Neural crest cell (in vitro differentiated cells): ENCODE measurements at places on chromosomes 4 and X.

- peak; percentile 26 for DNase-seq
Measured at GRCh38 chr4:76589872-76590797, 155.1 kb downstream of the SHROOM3 start.

- DNase-seq, result no peak
Measured at GRCh38 chr4:14994242-14994641, 8.0 kb upstream of the CPEB2 start.

DNA sequence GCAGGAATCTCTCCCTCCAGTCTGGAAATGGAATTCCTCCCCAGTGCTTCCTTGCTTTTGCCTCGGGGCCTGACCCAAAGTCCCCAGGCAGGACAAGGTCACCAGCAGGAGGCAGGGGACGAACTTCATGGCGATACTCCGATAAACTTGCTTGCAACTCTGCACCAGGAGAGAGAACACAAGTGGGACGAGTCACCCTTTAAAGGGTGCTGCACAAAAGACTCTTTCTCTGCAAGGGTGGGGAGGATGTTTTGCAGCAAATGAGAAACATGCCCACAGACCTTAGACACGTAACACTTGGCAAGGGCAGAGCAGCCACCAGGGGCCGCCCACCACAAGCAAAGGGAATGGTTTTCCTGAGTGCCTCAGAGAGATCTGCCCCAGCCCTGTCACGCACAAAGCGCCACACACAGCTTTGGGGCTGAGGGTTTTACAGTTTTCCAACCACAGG is at the start of gene FGFBP2:
TSS of gene FGFBP2 (minus strand) at position 175 of the 451 bp plus-strand sequence. CDS start at position 129, 46 bp downstream.
- peak; percentile 31 for DNase-seq

GRCh38 chr4:175970724-175971123 is 94.9 kb upstream of the WDR17 start:
- peak; percentile 6 for DNase-seq

- no peak for DNase-seq
Measured at GRCh38 chr4:2070421-2071251, 11.5 kb downstream of the NAT8L start.

- no peak for DNase-seq
Measured at GRCh38 chrX:140354431-140355120, 150.3 kb downstream of the SOX3 start.

DNA sequence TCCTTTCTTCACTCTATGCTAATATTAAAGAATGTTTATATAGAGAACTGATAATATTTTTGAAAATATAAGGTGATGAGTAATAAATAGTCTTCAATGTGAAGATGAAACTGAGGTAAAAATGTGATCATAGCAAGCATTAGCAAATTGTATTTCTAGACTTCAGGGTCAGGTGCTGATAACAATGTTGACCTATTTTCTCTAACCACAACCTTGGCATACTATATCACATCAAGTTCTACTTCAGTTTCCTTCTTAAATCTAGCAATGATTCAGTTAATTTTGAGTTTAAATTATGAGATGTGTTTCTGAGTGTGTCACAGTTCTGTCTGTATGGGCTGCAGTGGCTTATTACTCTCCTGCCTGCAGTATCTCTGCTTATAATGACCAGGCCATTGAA is 209.4 kb downstream of the RAPGEF2 start:
- DNase-seq, result no peak

DNA sequence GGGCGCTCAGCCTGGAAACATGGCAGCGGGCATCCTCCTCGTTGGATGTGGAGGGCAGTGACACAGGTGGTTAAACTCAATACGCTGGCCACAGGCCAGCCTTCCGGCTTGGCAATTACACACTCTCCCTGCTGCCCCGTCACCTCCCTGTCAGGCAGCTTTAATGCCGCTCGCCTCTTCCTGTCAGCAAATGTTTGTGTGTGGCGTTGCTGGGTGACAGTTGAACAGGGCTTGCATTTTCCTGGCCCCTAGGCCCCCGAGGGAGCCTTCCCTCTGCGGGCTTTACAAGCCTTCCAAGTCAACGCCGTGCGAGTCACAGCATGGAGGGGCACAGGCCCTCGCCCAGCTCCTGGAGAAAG is 620.0 kb downstream of the BCOR start:
- DNase-seq, result peak; percentile 32

GRCh38 chrX:38848671-38849455 is 47.6 kb downstream of the MID1IP1 start:
- DNase-seq, result no peak

GRCh38 chrX:49292400-49293362 is 10.8 kb upstream of the GAGE10 start:
- DNase-seq, result no peak

GRCh38 chr4:3713817-3714641 is 52.2 kb upstream of the ADRA2C start:
- DNase-seq, result no peak

GRCh38 chr4:169571435-169571834 is 40.9 kb downstream of the NEK1 start:
- no peak for DNase-seq

DNA sequence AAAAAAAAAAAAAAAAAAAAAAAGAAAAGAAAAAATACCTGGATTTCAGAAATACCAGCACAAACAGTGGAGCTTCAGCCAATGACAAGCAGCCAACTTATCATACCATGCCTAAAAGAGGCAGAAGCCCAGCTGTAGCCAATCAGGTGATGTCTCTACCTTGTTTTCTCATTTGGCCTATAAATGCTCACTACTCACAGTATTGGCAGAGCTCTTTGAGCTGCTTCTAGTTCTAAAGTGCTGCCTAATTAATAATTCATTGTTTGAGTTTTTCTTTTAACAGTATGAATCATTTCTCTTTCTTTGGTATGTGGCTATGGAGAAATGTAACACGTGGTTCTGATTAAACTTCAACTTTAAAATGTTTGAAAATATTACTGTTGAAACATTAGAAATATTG is 188.8 kb upstream of the TECRL start:
- no peak for DNase-seq

DNA sequence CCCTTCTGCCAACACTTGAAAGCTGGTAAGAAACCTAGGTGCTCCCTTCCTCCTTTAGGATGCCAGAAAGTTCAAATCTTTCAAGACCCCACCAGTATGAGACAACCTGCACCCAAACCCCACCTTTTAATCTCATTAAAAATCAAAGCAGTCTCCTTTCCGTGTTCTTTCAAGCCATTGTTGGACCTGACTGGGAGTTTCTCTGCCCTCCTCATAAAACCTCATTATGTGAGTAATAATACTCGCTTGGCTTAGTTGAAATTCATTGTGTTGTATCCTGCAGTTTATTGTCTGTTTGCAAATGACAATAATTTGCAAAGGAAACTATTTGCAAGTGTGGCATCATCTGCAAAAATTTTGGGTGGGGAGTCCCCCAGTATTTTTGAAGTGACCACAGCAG is 133.2 kb upstream of the VEGFC start:
- DNase-seq, result no peak

- no peak for DNase-seq
Measured at GRCh38 chrX:139914421-139914820, 18.4 kb downstream of the ATP11C start.

- DNase-seq, result no peak
Measured at GRCh38 chr4:173370130-173370476, 651 bp upstream of the SAP30 start.

GRCh38 chr4:170741856-170742255 is 652.1 kb upstream of the AADAT start:
- DNase-seq, result no peak

- no peak for DNase-seq
Measured at GRCh38 chr4:109729117-109729717, 653 bp downstream of the PLA2G12A start.

DNA sequence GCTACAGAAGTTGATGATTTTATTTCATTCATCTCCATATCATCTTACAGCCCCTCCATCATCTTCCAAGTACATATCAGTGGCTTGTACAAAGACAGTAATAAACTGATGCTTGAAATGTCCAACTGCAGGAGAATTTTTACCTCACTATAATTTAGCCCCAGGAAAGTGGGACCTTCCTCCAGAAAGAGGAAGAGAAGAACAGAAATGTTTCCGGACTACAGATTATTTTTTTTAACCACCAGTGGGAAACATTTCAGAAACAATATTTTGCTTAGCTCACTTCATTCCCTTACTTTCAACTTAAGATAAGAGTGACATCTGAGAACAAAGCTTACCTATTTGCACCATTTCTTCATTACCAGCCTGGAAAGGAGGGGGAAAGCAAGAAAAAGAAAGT is 2.0 kb downstream of the ADAMTS3 start:
- no peak for DNase-seq

DNA sequence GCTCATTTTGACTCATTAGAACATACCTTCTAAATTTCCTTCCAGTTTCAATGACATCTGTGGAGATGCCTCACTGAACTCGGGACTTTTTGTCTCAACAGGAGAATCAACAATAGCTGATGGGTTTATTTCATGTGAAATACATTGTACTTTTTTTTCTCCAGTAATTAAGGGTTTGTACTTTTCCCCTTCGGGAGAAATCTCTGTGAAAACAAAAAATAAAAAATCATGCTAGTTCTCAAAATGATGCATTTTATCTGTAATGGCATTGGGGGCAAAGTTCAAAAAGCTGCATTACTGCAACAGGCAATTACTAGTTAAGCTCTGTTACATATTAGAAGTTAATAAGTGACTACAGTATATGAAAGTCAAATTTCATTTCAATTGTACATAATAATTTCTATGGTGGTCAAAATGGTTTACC is 167.3 kb upstream of the SH3RF1 start:
- DNase-seq, result no peak

DNA sequence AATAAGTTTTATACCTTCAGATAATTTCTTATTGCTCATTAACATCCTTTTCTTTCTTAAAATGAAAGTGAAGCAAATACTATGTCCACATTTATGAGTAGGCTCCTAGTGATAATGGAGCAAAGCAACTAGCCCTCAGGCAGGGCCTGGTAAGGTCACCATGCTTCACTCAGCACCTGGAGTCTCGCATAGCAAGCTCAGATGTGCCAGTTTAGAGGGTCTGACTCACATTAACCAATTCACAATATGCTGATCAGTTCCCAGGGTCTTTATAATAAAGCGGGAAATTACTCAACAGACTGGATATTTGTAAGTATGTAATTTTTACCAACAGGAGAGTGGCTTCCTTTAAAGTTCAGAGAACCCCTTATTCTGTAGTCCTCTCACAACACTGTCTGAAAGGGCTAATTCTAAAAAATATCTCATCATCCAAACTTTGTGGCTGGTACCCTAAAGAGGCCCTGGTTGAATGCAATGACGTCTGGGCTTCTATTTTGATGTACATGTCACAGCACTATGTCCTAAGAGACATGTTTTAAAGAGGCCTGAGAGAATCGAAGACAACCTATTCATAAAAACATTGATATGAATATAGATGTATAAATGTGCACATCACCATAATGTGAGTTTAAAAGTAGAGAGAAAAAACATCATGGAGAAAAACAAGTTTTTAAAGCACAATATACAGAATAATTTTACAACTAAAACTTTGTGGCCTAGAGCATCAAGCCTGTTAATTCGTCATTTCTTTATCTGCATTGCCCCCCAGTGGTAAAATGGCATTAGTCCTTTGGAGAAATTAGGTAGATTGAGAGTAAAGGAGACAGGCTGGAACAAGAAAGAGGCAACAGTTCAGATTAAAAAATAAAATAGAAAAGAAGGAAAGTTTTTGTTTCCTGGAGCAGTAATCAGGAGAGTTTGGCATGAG is 44.3 kb downstream of the IL21 start:
- DNase-seq, result peak; percentile 10

DNA sequence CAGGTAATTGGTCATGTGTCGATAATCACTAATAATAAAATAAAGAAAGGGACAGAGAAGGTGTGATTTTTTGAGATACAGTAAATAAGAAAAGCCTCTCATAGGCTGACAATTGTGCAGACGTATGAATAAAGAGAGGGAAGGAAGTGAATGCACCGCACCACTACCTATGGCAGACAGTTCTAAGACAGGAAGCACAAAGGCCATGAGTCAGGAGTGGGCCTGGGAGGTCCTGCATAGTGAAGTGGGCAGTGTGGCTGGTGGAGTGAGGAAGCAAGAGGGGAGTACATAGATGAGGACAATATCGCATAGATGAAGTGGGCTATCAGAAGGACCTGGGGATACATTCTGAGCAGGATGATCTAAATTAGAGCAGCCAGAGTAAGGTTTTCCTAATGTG is 75.6 kb downstream of the BMP3 start:
- no peak for DNase-seq

- DNase-seq, result no peak
Measured at GRCh38 chrX:33721927-33722326, 410.2 kb downstream of the FAM47A start.

GRCh38 chr4:72887152-72887551 is 182.4 kb downstream of the COX18 start:
- DNase-seq, result no peak

DNA sequence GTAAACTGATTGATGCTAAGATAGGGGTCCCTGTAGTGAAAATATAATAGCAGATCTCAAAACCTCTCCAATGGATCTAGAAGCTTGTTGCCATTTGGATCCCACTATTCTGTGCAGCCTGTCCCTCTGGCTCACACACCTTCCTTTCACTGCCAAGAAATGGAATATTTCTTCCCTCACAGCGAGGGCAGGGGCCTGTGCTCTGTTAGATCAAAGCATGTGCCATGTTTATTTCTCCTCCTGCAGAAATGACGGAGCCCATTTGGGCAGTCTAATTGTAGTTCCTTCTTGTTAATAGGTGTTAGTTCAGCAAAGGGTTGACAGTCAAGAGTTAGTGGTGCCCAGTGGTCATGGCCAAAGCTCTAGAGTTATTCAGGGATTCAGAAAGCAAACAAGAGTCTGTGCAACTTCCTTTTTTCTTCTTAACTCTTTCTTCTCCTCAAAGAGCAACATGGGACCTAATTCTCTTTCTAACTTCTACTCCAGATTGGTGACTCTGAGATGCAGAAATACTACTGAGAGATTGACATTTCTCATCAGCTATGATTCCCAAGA is 106.8 kb downstream of the STOX2 start:
- no peak for DNase-seq

- peak; percentile 66 for DNase-seq
Measured at GRCh38 chrX:17242470-17242869, 132.5 kb upstream of the NHS start.

- DNase-seq, result no peak
Measured at GRCh38 chr4:23635468-23635867, 254.4 kb downstream of the PPARGC1A start.

DNA sequence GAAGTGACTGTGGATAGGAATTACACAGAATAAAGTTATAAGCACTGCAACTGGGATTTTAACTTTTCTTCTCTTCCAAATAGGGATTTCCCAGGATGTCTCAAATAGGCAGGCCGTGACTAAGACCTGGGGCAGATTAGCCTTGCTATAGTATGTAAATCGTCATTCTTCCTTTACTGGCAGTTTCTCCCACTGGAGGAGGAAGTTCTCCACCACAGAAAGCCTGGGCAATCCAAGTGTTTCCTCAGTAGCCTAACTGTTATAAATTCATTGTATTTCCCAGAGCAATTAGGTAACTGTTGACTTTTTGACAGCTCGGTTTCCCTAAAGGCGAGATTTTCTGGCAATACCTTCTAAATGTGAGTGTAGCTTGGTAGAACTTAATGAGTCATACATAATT is at the start of gene TNIP3:
TSS of gene TNIP3 (minus strand) at position 31 of the 400 bp plus-strand sequence. CDS start 196 bp downstream, outside the sequence.
- no peak for DNase-seq

- DNase-seq, result no peak
Measured at GRCh38 chr4:48636911-48637310, 143.2 kb downstream of the FRYL start.
